M059J (cell line): ENCODE measurements at places on chromosomes 16 and 17. TPM values are rescaled to one million over a fixed set of nuclear protein-coding genes. Genes with fewer than 3 reads are reported as not detected.

CORO6 gene
- 0.89 and 2.0 TPM in 2 replicates for total RNA-seq

NLK gene
- total RNA-seq = 17.8 and 19.5 TPM in 2 replicates

HOXB8 gene
- 5.5 and 6.3 TPM in 2 replicates for total RNA-seq

PRPSAP1 gene
- 36.8 and 52.9 TPM in 2 replicates for total RNA-seq

KRT25 gene
- total RNA-seq = not detected in 2 replicates

SHISA9 gene
- total RNA-seq = 0.10 and 0.34 TPM in 2 replicates

CIBAR2 gene
- not detected in 2 replicates for total RNA-seq

OSBPL7 gene
- 3.5 and 5.1 TPM in 2 replicates for total RNA-seq

NGFR gene
- 0.39 and 0.62 TPM in 2 replicates for total RNA-seq

CHD9NB gene
- 0.20 and 0.57 TPM in 2 replicates for total RNA-seq

TM4SF5 gene
- not detected in 2 replicates for total RNA-seq

PLEKHH3 gene
- total RNA-seq = 14.9 and 17.8 TPM in 2 replicates

SPG7 gene
- total RNA-seq = 69.6 and 77.5 TPM in 2 replicates

MRC2 gene
- 87.3 and 144 TPM in 2 replicates for total RNA-seq

SPECC1 gene
- total RNA-seq = 62.0 and 71.7 TPM in 2 replicates

CEP20 gene
- 74.6 and 116 TPM in 2 replicates for total RNA-seq

FN3KRP gene
- 27.4 and 32.8 TPM in 2 replicates for total RNA-seq

KIF2B gene
- total RNA-seq = not detected in 2 replicates

GRAPL gene
- total RNA-seq = not detected in 2 replicates

PYDC1 gene
- not detected in 2 replicates for total RNA-seq

CCL18 gene
- not detected in 2 replicates for total RNA-seq

HASPIN gene
- total RNA-seq = 11.4 and 18.3 TPM in 2 replicates
